WERI-Rb-1 (cell line): ENCODE measurements at places on chromosomes 1 and 21.

DNA sequence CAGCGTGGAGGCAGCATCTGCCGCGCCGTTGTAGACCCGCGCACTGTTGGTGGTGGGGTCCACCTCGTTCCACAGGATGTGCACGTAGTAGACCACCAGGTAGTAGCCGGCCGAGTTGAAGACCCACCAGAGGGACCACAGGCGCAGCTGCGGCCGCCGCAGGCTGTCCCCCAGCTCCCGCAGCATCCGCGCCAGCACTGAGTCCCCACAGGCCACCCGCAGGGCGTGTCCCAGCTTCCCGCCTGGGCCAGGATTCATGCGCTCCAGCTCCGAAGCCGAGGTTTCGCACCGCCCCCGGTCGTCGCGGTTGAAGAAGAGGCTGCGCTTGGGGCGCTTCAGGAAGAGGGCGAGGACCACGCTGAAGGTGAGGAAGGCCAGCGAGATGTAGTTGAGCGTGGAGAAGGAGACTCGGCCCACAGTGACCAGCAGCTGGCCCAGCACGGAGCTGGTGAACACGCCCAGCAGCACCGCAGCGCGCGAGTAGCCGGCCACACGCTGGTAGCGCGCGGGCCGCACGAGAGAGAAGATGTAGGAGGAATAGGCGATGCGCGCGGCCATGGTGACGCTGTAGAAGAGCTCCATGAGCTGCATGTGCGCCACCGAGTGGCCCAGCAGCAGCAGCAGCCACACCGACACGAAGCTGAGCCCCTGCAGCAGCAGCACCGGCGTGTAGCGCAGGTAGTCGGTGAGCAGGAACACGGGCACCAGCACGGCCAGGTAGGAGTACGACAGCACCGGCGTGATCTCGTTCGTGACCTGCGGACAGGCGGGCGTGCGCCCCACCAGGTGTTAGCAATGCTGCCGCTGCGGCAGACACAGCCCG lies 10.6 kb downstream of the SLC19A1 start:
- no peak for DNase-seq

GRCh38 chr1:89102021-89102420 lies 23.9 kb downstream of the GBP2 start:
- no peak for DNase-seq

- no peak for DNase-seq
These were observed 788 bp upstream of the EDEM3 start for GRCh38 chr1:184755226-184756065.

DNA sequence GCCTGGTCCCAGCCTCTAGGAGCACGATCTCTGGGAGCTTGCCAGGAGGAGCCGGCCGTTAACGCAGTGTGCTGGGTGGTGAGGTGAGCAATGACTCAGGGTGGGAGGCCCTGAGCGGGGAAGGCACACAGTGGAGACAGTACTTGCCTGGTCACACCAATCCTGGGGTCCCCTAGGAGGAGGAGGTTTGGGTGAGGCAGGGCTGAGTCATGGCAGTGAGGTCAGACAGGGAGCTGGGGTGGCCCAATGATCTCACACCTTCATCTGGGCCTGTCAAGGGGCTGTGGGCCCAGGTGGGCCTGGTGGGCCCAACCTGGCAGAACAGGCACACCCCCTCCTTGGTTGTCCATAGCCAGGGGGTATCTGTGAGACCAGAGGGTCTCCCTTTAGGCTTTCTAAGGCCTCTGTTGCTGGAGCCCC lies 8.6 kb upstream of the EDN2 start:
- no peak for DNase-seq

DNA sequence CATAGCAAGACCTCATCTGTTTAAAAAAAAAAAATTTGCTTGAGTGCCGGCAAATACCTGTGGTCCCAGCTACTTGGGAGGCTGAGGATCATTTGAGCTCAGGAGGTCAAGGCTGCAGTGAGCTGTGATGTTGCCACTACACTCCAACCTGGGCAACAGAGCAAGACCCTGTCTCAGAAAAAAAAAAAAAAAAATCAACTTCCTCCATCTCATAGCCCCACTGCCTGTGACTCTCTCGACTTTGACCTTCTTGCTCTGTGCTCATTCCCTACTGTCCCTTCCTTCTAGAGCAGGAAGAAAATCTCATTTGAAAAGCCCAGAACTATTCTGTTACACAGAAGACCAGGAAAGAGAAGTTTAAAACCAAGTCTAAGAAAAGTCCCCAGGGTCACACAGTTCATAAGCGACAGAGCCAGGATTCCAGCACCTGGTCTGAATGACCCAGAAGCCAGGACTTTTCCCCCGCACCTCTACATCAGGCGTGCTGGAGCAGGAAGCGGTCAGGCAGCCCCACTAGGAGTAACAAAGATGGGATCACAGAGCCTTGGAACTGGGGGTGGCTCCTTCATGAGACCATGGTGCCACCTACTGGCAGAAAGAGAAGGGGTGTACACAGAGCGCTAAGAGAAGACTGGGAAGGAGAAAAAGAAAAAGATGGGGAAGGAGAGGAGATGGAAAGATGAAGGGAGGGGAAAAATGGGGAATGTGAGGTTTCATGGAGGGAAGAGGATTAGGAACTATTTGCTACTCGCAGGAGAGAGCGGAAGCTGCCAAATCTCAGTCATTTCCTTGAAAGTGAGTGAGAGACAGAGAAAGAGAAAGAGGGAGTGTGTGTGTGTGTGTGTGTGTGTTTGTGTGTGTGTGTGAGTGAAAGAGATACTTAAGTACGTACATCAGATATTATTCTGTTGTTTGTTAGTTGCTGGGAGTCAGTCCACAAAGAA lies 3.1 kb upstream of the P3R3URF start:
- DNase-seq = peak; percentile 85

DNA sequence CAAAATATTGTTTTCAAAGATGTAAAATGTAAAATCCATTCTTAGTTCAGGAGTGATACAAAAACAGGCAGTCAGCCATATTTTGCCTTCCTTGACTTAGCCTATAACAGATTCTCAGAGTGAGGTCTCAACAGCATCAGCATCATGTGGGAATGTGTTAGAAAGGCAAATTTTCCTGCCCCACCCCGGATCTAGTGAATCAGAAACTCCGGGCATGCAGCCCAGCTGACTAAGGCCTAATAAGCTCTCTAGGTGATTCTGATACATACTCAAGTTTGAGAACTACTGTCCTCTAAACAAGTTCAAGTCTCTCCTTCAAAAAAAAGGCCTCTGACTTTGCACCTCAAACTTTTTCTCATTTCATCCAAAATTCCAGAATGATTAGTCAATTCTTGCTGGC lies 46.9 kb upstream of the PRRC2C start:
- DNase-seq = no peak

- no peak for DNase-seq
These were observed 9.0 kb downstream of the IFNAR2 start for GRCh38 chr21:33238565-33239255.

GRCh38 chr1:236400061-236400603 lies 6.0 kb downstream of the EDARADD start:
- no peak for DNase-seq

DNA sequence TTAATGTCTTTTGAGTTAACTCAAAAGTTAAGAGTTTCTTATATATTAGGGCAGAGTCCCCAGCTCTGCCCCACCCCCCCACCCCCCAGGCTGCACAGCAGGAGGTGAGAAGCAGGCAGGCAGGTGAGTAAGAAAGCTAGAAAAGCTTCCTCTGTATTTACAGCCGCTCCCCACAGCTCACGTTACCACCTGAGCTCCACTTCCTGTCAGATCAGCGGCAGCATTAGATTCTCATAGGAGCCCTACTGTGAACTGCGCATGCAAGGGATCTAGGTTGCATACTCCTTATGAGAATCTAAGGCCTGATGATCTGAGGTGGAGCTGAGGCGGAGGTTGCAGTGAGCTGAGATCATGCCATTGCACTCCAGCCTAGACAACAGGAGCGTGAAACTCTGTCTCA lies 81.9 kb downstream of the SIM2 start:
- DNase-seq = no peak

DNA sequence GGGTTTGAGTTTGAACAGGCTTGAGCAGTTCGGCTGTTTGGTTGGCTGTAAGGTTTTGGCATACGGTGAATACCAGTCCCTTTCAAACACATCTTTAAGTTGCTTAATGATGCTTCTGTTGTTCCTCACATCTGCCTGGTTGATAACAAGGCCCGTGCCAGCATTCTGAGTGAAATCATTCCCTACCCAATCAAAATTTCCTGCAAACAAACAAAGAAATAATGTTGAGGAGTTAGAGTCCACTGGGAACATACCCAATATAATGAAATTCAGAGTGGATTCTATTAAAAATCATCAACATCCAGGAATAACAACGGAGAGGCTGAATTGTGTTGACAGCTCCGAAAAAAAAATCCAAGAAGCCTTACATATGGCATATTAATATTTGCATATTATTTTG lies 91.0 kb upstream of the MAP1LC3C start:
- no peak for DNase-seq

- DNase-seq = no peak
These were observed 126.8 kb upstream of the DEPDC1 start for GRCh38 chr1:68623700-68624099.

GRCh38 chr21:29676395-29676794 lies 263.4 kb downstream of the GRIK1 start:
- DNase-seq = no peak

DNA sequence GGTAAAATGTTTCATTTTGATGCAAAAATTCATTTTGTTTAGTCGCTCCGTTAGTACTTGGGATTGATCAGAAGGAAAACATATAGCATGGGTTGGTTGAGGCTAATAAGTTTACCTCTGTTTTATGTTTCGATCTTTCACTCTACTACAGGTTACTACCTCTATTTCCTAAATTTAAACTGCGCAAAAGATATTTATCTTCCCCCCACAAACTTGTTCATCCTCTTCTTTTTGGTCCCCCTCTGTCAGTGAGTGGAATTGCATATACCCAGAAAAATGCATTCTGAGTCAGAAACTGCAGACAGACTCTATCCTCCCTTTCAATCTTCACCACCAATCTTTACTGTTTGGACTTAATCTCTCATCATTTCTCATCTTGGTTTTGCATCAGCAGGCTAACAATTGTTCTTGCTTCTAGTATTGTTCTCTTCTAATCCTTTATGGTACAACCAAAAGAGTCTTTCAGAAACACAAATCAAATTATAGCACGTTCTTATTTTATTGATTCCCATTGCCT lies 316.0 kb upstream of the ADGRL4 start:
- no peak for DNase-seq

GRCh38 chr1:205967554-205968335 lies 24.5 kb upstream of the SLC26A9 start:
- no peak for DNase-seq

DNA sequence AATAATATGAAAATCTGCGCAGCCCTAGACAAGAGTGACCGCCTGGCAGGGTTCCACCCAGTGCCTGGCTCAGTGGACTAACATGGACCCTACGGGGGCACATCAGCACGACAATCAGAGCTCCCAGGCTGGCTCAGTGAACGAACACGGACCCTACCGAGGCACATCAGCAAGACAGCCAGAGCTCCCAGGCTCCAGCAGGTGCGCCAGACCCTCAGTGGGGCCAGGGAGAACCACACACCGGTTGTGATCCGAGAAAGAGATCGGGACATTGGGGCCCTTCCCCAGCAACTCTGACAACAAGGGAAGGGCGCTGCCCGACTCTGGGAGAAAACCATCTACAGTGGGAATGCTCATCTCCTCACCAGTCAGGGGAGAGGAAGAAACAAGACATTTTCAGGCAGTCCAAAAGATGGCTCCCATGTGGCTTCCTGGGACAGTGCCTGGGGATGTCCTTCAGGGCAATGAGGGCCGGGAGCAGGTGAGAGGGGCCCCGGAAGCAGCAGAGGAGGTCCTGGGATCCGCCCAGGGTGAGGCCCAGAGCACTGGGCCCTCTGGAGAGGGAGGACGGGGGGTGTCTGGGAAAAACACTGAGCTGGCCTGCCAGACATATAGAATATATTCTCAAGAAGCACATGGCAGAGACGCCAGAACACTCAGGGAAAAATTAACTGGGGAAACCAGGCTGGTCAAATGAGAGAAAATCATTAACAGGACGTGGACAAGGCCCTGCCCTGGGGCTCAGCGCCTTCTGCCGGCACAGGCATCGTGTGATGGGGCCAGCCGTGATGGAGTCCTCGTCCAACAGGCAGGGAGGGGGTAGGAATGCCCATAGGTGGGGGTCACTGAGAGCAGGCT lies 4.8 kb downstream of the ARHGEF16 start:
- DNase-seq = no peak

- peak; percentile 45 for DNase-seq
These were observed 1.7 kb downstream of the WNT9A start for GRCh38 chr1:227945891-227946623.
